H7 (cell line): ENCODE measurements at places on chromosomes 3 and 15.

DNA sequence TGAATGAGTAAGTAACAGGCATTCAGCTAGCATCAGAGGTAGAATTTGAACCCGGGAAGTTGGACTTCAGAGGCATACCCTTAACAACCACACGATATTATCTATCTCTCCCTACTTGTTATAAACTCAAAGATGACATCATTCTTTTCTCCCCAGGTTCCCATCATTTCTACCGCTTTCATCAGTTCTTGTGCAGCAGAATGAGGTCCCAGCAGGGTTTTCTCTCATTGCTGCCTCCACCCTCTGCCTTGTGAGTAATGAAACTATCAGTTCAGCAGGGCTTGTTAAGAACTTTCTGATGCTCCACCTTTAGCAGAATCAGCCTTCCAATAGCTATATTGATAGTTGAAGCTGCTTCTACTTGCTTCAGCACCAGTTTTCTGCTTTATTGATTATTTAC, 487.5 kb upstream of the KCNMB2 start:
- no peak for DNase-seq

DNA sequence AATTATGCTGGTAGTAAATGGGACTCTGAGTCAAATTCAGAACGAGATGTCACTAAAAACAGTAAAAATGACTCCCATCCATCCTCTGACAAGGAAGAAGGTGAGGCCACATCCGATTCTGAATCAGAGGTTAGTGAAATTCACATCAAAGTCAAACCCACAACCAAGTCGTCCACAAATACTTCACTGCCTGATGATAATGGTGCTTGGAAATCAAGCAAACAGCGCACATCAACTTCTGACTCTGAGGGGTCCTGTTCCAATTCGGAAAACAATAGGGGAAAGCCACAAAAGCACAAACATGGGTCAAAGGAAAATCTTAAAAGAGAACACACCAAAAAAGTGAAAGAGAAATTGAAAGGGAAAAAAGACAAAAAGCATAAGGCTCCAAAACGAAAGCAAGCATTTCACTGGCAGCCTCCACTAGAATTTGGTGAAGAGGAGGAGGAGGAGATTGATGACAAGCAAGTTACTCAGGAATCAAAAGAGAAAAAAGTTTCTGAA, 15.1 kb upstream of the ZBTB47 start:
- no peak for DNase-seq

GRCh38 chr3:27590437-27591298, 106.5 kb upstream of the SLC4A7 start:
- no peak for DNase-seq

DNA sequence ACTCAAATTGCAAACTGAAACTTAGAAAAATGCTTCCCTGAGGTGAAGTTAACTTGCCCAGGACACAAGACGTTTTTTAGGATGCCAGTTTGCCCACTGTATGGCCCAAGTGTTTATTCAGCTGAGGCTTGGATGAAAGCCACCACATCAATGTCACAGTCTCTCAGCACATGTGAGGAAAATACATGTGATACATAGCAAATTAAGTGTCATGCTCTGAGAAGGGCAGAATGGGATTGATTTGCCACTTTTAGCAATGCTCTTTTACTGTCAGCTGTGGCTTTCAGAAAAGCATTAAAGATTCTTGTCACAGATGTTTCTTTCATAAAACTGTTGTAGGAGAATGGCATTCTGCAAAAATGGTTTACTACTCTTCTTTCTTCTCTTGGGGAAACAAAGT, 165.5 kb downstream of the ZIC1 start:
- DNase-seq, result no peak

- peak; percentile 57 for DNase-seq
Measured at GRCh38 chr15:89628301-89628700, 27.0 kb downstream of the KIF7 start.

DNA sequence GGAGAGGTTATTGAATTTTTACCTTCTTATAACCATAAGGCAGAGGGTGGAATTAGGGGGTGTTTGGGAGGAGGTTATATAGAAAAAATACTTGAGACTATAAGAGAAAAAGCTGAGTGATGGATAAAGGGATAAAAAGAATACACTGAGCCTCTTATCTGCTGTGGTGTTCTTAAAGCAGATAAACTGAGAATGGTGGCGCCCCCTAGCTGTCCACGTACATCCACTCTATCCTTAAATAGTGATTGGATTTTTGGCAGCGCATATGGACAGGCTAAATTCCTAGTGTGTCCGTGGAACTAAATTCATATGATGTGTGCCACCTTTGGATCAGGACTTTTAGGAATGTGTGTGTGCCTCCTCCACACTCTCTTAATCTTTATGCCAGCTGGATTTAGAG, 121.1 kb downstream of the OXSM start:
- no peak for DNase-seq

DNA sequence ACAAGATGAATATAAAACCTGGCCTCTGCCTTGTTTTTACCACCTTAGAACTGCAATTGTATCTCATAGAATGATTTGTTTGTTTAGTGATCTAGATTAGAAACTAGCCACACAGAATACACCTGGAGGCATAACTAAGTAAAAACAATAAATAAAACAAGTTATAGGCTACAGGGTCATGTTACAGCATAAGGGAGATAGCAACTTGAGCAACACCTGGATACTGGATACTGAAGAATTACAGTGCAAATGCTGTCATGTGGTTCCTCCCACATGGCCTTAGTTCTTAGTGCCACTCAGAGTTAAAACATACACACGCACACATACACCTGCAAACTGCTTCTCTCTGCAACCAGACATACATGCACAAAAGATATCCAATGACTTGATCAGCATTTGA, 563.4 kb upstream of the DPPA4 start:
- DNase-seq, result no peak

GRCh38 chr3:22421589-22421988, 670.6 kb upstream of the ZNF385D start:
- DNase-seq, result no peak

GRCh38 chr3:37144806-37145205, 29.6 kb downstream of the LRRFIP2 start:
- no peak for DNase-seq

- no peak for DNase-seq
Measured at GRCh38 chr3:153414982-153415381, 253.0 kb downstream of the RAP2B start.

- DNase-seq, result no peak
Measured at GRCh38 chr3:113136071-113136470, 75.3 kb upstream of the BOC start.

- DNase-seq, result peak; percentile 97
Measured at GRCh38 chr3:46717447-46718231, at the start of gene PRSS50. Gene PRSS50 (minus strand): TSS chr3:46717869. CDS start chr3:46717824, 45 bp downstream.

- DNase-seq, result no peak
Measured at GRCh38 chr3:187795207-187795960, 50.1 kb upstream of the BCL6 start.

DNA sequence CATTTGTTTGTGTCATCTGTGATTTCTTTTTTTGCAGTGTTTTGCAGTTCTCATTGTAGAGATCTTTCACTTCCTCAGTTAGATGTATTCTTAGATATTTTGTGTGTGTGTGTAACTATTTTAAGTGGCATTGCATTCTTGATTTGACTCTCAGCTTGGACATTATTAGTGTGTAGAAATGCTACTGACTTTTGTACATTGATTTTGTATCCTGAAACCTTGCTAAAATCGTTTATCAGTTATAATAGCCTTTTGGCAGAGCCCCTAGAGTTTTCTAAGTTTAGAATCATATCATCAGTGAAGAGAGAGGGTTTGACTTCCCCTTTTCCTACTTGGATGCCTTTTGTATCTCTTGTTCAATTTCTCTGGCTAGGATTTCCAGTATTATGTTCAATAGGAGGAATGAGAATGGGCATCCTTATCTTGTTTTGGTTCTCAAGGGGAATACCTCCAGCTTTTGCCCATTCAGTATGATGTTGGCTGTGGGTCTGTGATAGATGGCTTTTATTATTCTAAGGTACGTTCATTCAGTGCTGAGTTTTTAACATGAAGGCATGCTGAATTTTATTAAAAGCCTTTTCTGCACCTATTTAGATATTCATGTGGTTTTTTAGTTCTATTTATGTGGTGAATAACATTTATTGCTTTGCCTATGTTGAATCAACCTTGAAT, 211.7 kb downstream of the MBNL1 start:
- no peak for DNase-seq

DNA sequence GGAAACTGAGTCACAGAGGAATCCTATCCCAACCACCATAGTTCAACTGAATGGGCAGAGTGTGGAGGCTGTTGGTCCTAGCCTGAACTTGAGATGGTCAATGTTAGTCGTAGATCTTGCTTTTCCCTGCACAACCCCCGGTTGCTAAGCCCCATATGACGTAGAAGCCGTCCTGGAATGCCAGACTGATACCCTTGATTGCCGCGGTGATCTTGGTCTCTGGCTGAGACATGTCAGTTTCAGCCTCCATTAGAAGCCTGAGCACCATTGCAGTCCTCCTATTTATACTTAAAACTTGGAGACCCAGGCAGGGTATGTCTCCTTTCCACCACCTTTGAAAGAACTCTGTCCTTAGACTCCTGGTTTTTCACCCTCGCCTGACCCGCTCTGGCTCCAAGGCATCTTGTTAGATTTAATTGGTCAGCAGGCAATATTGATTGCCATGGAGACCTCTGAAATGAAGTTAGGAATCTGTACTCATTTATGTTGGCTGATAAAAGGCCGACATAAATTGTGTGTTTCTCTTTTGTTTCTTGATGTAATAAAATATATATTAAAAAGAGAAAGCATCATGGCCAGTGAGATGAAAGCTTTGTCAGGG, 53.4 kb downstream of the RPLP1 start:
- no peak for DNase-seq

DNA sequence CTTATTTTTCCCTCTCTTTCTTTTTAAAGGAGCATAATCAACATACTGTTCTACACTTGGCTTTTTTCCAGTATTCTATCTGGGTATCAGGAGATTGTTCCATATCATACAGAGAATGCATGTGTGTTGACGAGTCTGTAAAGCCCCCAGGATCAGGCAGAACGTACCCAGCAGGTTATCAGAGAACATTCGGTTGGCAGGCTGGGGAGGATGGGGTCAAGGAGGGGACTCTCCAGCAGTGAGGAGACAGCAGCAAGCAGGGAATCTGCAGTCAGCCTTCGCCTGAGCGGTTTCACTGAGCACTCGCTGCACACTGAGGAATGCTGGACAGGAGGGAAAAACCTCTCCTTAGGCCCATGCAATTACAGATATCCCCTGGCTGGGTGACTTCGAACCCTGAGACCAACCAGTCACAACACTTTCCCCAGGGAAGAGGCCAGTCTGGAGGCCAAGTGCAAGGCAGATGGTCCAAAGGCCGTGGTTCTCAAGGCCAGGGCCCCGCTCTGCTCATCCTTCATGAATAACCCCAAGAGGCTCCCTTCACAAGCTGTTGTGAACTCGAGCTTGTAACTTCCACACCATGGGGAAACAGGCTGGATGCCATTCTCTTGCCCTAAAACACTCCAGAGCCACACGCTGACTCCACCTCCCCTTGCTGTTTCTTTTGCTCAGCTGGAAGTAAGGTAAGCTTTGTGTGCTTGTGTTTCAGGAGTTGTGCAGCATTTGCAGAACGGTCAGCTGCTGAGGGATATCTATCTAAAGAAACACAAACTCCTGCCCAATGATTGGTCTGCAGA, 60.1 kb downstream of the PXYLP1 start:
- DNase-seq, result no peak

DNA sequence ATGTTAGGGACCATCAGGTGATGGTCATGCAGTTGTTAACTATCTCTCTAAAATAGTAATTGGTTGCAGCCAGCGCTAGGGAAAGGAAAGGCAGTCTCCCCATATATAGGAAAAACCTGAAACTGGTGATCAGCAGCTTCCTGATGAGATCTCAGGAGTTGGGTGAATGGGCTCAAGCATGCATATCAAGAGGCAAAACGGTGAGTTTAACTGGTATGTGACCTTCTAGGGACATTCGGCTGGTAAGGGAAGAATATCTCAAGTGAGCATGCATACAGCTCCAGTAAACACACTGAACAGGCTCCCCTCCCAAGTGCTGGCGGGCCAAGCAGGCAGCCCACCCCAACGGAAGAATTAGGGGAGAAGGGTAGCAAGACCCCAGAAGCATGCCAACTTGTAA, 49.3 kb upstream of the ROBO2 start:
- no peak for DNase-seq

DNA sequence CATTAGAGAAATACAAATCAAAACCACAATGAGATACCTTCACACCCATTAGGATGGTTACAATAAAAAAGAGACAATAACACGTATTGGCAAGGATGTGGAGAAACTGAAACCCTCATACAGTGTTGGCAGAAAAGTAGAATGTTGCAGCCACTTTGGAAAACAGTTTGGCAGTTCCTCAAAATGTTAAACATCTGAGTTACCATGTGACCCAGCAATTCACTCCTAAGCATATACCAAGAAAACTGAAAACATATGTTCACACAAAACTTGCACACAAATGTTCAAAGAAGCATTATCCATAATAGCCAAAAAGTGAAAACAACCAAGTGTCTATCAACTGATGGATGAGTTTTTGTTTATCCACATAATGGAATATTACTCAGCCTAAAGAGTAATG, 166.9 kb upstream of the FAM3D start:
- DNase-seq, result no peak

GRCh38 chr15:84572231-84572630, 28.6 kb upstream of the ZSCAN2 start:
- no peak for DNase-seq

DNA sequence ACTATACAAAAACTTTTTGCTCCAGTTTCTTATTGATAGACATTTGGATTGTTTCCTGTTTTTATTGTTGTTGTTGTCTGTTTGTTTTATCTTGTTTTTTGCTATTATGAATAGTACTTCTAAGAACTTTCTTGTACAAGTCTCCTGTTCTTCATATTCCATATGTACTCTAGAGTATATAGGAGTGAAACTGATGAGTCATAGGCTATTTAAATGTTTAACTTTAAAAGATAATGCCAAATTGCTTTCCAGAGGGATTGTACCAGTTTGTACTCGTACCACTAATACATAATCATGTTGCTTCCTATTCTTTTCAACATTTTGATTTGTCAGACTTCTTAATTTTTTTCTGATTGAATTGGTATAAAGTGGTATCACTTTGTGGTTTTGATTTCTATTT, 19.6 kb downstream of the LRRC49 start:
- DNase-seq, result no peak

GRCh38 chr3:101252307-101252706, 68.1 kb downstream of the IMPG2 start:
- DNase-seq, result no peak
